ENCODE measurements at places on chromosomes 3 and 15.

- no peak for DNase-seq
Measured at GRCh38 chr3:30156586-30157498, 449.6 kb upstream of the TGFBR2 start.

DNA sequence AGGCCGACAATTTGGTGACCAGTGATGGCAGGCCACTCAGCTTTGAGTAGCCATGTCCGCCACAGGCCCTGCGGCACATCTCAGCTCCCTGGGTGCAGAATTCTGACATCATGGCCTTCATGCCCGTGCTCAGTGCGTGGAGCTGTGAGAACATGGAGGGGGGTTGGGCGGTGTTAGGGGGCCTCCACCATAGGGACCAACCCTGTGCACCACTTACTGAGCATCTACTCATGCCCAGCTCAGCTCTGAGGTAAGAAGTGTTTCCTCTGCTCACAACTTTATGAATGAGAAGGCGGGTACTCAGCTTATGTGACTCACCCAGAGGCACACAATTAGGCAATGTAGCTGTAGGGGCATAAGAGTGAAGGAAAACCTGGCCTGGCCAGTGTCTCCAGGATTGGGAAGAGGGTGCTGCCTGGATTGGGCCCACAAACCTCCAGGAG lies 10.5 kb downstream of the ACOX2 start:
- DNase-seq = no peak

DNA sequence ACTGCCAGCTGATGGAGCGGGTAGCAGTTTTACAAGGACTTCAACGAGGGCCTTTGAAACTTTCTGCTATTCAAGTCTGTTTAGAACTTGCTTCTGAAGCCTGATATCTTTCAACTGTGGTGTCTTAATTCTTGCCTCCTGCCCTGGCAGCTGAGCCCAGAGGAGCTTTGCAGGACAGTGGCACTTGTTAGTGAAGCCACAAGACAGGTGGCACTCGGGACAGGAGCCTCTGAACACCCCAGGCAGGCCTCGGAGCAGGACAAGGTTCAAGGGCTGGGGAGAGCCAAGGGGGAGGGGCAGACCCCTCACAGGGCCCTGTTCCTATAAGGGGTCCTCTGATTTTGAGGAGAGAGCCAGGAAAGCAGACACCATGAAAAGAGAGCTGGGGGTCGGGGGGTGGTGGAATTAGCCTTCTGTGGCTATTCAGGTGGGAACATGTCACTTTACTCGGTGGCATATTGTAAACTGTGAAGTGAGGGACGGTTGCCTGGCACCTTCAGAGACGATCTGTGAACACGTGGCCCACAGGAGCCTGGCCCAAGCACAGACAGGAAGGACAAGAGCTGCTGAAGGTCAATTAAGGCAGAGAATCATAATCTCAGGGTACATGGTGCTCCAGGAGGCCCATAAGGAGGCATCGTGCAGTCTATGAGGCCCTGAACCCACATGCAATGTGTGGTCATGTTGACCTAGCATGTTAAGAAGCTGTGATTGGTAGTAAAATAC lies 30.1 kb upstream of the KY start:
- no peak for DNase-seq

DNA sequence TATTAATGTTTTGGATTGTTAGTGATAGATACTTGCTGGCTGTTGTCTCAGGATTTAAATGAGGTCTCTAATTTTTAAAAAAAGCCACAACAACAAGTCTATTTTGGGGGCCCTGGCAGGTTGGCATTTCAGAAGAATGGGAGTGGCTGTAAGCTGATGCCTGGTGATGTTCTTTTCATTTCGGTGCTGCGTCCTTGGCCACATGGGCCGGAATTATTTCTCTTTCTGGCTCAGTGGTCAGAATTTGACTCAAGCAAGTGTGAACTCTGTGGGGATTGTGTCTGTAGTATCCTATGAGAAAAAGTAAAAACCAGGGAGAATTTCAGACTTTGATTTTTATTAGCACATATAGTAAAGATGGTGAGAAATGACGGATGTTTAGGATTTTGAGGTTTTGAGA lies 203.0 kb downstream of the AKAP13 start:
- DNase-seq = no peak

DNA sequence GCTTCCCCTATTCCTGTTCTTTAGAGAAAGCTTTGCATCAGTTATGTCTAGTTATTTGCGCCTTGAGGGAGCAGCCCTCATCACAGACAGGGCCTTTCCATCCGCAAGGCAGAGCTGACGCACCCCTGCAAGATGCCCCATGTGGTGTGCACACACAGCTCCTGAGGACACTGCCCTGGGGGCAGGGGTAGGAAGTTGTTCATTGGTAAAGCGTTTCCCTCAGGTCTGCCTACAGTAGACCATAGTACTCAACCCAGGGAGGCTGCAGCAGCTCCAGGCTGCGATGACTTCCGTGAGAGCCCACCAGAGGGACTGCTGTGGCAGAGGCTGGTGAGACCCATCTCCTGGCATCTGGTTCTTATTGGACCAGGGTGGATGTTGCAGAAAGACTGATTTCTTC lies 55.1 kb upstream of the PLXNA1 start:
- DNase-seq = no peak

- DNase-seq = no peak
Measured at GRCh38 chr15:87343966-87344365, 912.6 kb downstream of the NTRK3 start.

DNA sequence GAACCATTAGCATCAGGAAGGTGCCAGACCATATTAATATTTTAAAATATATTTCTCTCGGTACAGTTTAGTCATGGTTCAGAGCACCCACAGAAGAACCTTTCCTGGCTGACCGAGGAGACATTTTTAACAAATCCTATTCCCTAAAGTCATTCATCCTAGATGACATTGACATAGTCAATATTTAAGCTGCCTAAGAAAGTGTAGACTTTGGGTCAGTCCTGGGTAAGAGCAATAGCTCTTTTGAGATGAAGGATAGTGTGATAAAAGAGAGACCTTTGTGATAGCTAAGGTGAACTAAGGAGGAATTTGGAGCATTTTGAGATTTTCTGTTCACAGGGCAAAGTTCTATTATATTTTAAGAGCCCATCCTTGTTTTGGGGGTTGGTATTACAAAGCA lies 47.5 kb downstream of the ZNF609 start:
- DNase-seq = no peak

DNA sequence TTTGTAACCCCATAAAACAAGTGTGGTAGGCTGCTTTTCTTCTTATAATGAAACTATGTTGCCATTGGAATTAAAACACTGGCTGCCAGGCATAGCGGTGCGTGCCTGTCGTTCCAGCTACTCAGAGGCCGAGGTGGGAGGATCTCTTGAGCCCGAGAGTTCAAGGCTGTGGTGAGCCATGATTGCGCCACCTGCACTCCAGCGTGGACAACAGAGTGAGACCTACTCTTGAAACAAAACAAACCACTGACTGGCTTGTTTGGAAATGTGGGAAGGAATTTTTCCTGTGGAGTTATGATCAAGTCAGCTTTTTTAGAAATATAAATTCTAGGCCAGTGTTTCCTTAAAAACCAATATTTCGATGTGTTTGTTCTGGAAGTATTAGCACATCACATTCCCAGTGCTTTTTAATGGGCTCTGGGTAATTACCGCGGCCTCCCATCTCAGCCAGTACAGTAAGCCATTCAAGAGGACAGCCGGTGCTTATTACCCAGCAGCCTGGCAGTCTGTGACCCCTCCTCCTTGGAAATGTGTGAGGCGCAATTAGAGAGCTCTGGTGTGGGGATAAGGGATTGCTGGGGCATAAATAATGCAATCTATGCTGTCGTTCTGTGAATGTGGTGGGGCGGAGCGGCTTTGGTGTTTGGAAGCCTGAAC lies 58.3 kb upstream of the TRAK1 start:
- no peak for DNase-seq

DNA sequence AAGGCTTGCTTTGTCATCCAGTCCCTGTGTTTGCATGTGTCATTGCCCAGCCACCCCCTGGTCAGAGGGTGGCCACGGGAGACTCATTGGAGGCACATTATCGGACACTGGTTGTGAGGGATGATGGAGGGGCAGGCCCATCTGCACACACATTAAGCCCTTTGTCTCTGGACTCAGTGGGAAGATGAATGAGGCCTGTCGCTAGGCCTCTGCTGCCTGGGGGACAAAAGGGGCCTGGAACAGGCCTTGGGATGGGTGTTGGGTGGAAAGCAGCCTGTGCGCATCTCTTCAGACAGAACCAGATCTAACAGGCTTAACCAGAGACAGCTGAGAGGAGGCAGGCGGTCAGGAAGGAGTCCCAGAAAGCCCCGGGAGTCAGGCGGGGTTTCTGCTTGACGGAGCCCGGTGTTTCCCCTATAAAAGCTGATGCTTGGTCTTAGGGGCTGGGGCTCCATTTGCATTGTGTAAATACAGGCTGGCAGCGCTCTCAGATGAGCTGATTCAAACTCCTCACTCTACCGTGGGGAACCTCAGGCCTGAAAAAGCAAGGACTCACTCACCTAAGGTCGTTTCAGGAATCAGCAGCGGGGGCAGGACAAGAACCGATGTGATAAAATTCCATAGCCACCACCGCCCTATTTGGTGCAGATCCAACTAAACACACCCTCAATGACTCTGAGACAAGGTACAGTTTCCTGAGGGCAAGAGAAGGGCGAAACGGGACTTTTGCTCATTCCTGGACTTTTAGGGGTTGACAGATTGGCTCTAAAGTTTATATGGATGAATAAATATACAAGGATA lies 17.1 kb upstream of the SKIC8 start:
- DNase-seq = no peak

GRCh38 chr3:78812166-78812565 lies 955.6 kb downstream of the ROBO1 start:
- DNase-seq = no peak

DNA sequence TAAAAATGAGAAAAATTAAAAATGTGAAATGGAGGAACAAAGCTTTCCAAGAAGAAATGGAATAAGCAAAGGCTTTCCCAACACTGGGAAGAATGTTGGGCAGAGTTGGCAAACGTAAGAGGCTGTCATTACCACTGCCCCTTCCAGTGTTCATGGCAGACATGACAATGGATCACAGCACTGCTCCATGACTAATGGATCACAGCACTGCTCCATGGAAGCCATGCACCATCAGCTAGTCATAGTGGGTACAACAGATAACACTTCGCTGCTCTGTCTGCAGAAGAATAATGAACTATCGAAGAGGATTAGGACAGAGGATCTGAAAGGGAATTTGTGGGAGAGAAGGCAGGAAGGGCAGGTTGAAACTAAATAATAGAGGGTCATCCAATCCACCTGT lies 5.0 kb downstream of the CAV3 start:
- DNase-seq = no peak

DNA sequence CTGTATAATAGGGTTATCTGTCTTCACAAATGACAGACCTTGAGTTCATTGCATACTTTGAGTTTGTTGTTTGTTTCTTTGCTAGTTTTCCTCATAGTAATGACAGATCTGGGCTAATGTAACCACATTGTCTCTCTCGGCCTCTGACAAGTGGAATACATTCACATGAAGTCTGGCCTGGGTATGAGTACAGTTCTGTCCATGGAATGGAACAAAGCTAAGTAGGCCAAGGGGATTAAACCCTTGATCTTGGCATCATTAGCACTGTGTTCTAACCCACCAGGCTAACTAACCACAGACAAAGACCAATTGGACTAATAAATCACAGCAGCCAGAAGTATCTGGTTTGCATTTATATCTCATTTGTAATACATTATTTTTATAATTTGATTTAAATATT lies 7.6 kb upstream of the VGLL3 start:
- no peak for DNase-seq

- no peak for DNase-seq
Measured at GRCh38 chr3:30886888-30887287, 7.6 kb downstream of the GADL1 start.

DNA sequence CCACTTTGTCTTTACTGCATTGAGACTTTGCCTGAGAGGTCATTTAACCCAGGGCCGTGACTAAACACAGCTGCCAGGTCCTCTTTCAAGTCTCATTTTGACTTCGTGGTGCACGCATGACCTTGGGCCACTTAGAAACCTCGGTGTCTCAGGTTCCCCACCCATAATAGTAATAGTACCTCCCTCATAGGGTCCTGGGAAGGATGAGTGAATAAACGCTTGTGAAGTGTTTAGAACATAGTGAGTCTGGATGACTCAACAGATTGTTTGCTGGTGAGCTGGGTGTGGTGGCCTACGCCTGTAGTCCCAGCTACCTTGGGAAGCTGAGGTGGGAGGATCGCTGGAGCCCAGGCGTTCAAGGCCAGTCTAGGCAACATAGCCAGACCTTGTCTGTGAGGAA lies 56.3 kb downstream of the BDH1 start:
- DNase-seq = no peak

GRCh38 chr3:131772269-131773026 lies 262.4 kb downstream of the CPNE4 start:
- DNase-seq = no peak

- no peak for DNase-seq
Measured at GRCh38 chr15:77027111-77027696, 32.3 kb downstream of the PSTPIP1 start.

- DNase-seq = no peak
Measured at GRCh38 chr3:143600756-143601718, 247.2 kb downstream of the SLC9A9 start.

DNA sequence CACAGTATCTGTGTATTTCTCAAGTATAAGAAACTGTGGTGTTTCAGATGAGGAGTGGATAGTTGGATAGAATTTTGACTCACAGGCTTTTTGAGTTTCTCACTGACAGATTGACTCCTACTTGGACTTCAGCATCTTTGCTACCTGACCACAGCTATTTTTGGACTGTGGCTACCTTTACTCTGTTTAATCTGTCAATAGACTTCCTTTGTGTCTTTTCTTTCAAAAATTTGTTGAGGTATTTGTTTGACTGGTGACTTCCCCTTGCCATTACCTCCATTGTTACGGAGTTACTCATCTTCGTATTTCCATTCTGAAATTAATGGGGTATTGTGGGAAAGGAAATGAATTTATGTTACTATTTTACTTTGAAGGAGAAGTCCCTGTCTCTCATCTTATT lies 123.8 kb downstream of the AGBL1 start:
- DNase-seq = no peak

DNA sequence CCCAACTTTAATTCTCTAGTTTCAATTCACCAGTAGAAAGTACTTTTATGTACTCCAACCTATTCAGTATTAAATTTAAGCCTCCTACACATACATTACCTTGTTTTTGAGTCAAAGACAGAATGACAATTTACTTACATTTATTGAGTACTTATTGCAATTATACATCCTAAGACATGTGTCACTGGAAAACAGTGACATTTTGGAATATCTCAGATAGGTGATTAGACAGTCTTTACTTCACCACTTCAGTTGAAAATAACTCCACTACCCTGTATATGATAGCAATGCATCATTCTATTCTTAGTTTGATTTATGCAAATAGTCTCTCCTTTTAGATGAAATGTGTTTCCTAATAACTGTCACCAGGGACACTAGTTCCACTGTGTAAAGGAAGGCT lies 461.5 kb downstream of the TUSC7 start:
- no peak for DNase-seq

GRCh38 chr3:100802126-100802525 lies 92.8 kb downstream of the TFG start:
- DNase-seq = no peak

- no peak for DNase-seq
Measured at GRCh38 chr3:15360788-15361493, 28.6 kb upstream of the SH3BP5 start.
